ENCODE measurements at places on chromosomes 4 and X.

DNA sequence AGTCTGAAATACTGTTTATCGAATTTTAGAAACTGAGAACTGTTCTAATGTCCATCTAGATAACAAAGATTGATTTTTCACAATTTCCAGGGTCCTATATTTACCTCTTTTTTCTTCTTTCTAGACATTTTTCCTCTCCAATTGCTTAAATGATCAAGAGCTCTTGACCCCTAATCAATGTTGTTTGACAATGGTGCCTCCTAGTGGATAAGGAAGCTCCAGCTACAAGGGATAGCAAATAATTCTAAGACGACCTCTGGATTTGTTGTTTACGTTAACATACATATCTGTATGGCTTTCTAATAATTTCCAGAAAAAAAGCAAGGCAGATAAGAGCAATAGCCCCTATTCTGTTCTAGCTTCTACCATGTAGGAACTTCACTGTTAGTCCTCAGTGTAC is 35.8 kb downstream of the GPR82 start:
- DNase-seq, result peak; percentile 36

DNA sequence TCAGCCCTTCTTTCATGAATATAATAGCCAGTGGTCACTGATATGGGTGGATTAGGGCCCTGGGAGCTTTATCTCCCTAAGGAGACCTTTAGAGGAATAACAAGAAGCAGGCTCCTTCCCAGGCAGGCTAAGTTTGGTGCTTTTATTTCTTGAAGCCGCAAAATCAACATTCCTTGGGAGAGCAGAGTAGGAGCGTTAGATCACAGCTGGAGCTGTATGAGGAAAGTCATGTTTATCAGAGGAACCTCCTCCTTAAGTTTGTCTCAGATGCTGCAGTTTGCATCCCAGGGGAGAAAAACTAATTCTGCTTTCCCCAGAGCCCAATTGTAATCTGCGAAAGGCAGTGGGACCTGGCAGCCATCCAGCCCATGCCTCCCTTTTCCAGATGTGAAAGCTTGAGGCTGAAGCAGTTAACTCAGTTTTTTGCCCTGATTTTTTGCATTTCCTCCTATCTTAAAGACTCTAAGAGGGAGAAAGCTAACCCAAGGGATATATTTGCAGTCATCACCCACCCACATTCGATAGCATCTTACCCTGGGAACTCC is 186.0 kb upstream of the FRMPD4 start:
- DNase-seq, result peak; percentile 59

- DNase-seq, result no peak
Measured at GRCh38 chrX:39773923-39774773, 323.6 kb downstream of the BCOR start.

- no peak for DNase-seq
Measured at GRCh38 chrX:112816908-112817307, 23.7 kb downstream of the AMOT start.

- DNase-seq, result no peak
Measured at GRCh38 chrX:20409991-20410390, 143.3 kb upstream of the RPS6KA3 start.

DNA sequence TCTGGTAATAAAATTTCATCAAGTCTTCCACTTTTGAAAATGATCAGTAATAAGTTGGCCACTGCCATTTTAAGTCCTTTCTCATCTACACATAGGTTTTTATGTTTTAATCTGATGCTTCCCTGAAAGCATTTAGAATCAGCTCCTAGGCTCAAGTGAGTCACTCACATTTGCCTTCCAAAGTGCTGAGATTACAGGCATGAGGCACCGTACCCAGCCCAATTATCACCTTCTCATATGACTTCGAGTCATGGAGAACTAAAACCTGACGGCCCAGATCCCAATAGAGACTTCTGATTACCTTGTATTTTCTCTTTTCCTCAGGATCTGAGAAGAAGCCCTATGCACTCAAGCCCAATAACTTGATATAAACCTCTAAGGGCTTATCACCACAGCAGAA is 140.8 kb downstream of the OPHN1 start:
- DNase-seq, result no peak

GRCh38 chrX:30637874-30638815 is 15.1 kb upstream of the GK start:
- no peak for DNase-seq

GRCh38 chr4:132827522-132827921 is 321.6 kb upstream of the PCDH10 start:
- DNase-seq, result no peak

DNA sequence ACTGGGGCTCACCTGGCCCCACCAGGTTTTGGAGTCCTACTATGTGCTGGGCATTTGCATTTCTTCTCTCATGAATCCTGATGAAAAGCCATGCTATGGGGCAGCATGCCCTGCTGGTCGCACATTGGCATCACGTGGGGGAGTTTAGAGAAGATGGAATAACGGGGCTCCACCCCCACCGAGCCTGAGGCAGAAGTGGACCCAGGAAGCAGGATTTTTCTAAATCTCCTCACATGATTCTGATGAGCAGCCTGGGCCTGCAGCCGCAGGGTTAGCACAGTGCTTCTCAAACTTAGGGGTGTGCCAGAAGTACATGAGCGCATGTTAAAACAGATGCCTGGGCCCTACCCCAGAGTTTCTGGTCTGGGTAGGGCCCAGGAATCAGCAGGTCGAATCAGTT is 4.6 kb upstream of the SORCS2 start:
- DNase-seq, result no peak

GRCh38 chr4:39928538-39928937 is 49.2 kb downstream of the PDS5A start:
- no peak for DNase-seq

GRCh38 chr4:129322920-129323319 is 227.0 kb downstream of the C4orf33 start:
- no peak for DNase-seq

GRCh38 chrX:107452581-107452980 is 3.1 kb downstream of the FRMPD3 start:
- no peak for DNase-seq

DNA sequence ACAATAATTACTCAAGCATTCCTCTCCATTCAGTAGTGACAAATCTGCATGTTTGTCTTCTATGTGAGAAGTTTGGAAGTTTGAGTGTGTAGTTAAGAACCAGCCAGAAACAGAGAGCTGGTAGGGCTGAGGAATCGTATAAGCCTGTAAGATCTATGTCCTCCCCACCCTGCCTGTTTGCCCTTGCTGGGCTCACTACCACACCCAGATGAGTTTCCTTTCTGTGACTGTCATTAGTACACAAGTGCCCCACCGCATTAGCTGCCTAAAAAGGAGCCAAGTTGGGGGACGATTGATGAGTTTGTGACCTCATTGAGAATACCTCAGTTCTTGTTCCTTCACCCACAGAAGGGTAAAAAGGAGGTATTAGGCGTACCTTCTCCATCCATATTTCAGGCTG is 28.3 kb downstream of the DOCK11 start:
- DNase-seq, result no peak

DNA sequence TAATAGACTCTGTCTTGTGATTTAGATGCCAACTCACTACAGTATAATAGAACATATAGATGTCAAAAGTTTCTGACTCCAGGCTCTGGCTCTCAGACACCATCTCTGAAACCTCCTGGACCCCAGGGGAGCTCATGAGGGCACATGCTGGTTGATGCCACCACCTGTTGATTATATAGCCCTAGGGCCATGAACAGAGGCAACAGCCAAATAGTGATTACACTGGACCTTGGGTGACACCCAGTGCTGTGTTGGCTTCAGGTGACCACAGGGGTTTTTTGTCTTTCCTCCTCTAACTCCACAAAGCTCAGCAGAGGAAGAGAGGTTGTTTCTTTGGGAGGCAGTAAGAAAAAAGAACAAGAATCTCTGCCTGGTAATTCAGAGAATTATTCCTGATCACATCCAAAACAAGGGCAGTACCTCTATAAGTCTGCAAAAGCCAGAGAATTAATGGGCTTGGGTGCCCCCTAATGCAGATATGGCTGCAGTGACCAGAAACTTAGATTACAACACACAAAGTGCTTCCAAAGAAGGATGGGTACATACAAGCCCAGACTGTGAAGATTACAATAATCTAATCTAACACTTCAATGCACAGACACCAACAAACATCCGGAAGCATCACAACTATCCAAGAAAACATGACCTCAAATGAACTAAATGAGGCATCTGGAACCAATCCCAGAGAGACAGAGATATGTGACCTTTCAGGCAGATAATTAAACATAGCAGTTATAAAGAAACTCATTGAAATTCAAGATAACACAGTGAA is 1920.6 kb downstream of the ARAP2 start:
- DNase-seq, result peak; percentile 12

GRCh38 chr4:36676139-36677050 is 395.0 kb downstream of the DTHD1 start:
- no peak for DNase-seq

- peak; percentile 55 for DNase-seq
Measured at GRCh38 chrX:151973851-151974335, 583 bp downstream of the GABRE start.

- DNase-seq, result no peak
Measured at GRCh38 chrX:109931677-109932076, 71.2 kb upstream of the TMEM164 start.
